ENCODE measurements at places on chromosomes 11 and 22.

- peak; percentile 55 for DNase-seq
These were observed 34.1 kb downstream of the MB start for GRCh38 chr22:35582861-35583670.

- no peak for DNase-seq
These were observed 599.8 kb downstream of the DLG2 start for GRCh38 chr11:85027346-85027745.

DNA sequence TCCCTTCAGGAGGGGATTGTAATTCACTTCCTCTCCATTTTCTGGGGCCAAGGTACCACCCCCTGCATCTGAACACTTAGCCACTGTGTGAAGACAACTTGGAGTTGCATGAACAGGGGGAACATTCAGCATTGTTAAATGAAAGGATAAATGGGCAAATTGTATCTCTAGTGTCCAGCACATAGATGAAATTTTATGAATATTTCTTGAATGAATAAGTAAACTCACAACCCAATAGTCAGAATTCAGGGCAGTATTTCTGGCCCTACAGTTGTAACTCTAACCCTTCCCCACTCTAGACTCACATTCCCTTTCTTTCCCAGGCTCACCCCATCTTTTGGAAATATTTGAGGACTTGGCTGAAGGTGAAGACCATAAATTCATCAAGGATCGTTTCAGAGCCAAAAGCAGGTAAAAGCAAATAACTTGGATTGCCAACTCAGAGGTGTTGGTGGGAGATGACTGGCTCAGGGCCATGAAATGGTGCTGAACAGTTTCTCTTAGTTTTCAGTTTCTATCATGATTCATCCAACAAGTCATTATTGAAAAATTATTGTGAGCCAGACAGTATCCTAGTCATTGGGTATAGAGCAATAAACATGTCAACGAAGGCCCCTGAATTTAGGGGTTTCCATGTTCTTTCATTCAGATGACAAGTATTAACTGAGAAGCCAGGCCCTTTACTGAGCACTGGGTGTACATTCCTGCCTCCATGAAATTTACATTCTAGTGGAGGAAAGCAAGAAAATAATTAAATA, 33.3 kb upstream of the ZC3H12C start:
- no peak for DNase-seq

DNA sequence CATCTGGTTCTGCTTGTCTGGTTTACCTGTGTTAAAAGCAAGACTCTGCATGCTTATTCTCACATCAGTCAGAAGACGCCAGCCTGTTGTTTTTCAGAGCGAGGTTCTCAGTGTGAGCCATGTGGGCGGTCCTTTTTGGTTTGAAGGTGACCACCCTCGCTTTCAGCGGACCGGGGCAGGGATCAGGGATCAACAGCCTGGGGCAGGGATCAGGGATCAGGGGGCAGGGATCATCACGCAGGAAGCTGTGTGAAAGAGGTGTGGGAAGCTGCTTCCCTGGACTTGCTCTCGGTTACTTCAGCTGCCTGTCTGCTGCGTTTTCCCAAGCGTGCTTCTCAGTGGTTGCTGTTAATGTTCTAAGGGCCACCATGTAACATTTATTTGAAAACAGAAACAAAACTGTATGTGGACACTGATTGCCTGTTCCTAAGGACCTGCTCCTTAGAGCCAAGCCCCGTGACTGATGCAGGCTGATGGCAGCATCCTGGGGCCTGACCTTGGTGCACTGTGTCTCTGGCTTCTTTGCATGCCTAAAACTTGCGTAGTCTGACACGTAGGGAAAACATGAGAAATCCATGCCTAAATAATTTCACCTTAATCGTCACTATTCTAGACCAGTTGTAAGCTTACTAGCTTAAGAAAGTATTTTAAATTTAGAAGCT, 146.9 kb downstream of the ATXN10 start:
- DNase-seq = no peak

GRCh38 chr11:15594607-15595006, 479.9 kb downstream of the INSC start:
- DNase-seq = no peak

DNA sequence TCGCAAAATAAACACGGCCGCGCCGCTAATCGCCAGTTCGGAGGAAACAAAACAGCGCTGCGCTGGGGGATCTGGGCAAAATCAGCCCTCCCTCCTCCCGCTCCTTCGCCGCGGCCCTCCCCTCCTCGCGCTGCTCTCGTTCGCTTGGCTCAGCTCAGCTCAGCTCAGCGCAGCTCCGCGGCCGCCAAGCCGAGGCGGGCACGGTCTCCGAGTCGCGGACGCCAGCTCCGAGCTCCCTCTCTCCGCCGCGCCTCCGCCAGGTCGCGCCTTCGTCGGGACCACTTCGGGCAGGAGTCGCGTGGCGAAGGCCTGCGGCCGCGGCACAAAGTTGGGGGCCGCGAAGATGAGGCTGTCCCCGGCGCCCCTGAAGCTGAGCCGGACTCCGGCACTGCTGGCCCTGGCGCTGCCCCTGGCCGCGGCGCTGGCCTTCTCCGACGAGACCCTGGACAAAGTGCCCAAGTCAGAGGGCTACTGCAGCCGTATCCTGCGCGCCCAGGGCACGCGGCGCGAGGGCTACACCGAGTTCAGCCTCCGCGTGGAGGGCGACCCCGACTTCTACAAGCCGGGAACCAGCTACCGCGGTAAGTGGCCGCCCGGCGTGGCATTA, at the start of gene SPON1:
Gene SPON1 (plus strand): TSS at position 162 of the 607 bp plus-strand sequence. CDS start 182 bp downstream, at position 344.
- no peak for DNase-seq

DNA sequence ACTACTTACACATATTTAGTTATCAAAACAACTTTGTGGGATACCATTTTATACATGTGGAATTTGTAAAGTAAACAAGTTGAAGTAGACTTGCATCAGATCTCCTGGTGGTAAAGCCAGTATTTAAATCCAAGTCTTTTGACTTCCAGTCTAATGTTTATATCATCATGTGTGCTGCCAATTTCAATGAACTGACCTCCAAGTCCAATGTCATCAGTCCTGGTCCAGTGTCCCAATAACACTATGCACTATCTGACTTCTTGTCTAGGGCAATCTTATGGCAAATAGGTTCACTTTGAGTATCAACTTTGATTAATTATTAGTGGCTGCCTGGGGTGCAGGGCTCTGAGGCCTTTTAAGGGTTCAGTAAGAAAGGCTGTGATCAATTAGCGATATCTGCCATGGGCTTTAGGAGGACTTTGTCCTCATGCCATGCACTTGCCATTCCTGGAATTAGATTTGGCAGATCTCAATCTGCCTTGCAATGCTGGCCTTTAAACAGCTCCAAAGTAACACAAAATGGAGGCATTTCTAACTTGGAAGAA, 9.6 kb upstream of the PTS start:
- DNase-seq = no peak

GRCh38 chr11:40291329-40291728, 1168.1 kb downstream of the LRRC4C start:
- DNase-seq = no peak

DNA sequence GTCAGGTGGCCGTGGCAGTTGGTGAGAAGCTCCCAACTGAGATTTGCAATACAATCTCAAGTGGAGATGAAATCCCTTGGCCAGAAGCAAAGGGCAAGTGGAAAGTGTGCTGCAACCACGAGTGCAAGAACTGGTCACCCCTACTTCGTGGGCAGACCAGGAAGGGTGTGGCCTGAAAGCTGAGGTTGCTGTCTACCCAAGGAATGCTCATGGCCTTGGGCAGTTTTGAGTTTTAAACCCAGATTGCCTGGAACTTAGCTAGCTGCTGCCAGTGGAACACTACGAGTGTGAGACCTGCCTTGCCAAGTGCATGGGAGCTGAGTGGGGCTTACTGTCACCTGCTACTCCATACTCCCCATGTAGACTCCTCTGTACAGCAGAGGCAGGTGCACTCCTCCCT, 113.3 kb upstream of the FAT3 start:
- DNase-seq = no peak

GRCh38 chr11:119450590-119451326, 27.8 kb upstream of the THY1 start:
- no peak for DNase-seq

DNA sequence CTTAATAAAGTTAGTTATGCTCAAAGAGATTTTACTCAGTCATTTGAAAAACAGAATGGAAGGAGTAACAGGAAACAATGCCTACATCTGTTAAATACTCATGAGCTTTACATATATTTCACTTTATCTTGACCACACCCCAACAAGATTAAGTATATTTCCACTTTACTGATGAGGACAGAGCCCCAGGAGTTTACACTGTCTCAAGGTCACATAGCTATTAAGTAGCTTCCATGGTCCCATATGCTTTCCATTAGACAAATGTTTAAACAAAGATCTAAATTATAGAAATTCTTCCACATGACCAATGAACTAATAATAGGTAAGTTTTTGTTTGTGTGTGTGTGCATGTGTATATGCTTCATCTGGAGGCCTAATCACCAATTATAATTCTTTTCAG, 30.2 kb downstream of the MRTFA start:
- no peak for DNase-seq

DNA sequence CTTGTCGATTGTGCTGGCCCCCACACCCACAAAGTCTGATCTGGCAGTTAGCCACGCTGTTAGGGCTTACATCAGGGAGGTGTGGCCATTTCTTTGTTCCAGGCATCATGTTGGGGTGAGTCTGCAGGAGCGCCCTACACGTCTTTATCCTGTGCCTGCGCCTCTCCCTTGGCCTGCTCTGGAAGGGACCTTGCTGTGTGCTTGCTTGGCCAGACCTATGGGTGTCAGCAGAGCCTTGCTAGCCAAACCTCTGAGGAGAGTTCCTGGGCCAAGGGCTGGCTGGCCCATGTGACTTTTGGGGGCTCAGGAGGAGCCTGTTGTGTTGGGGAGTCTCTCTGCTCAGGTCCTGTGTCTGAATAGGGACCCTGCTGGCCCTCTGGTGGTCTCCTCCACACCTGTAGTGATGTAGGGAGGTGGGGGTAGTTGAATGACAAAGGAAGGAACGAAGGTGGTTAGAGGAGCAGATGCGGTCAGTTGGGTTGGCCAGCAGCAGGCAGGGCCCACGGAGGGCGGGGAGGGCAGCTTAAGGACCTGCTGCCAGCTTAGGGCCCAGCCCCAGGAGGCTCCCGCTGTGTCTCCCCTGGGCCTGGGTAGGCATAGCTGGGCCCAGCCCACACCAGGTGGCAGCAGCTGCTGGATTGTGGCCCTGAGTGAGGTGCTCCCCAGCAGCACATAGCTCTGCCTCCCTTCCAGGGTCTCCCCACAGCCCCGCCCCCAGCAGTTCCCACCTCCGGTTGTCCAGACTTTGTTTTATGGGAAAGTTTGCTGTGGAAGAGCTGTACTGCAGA, 7.9 kb downstream of the PPIL2 start:
- DNase-seq = no peak
